Stimulated activated CD4-positive, alpha-beta T cell treated with anti-CD3 and anti-CD28 coated beads, Interleukin-2, amount 100 ng/mL, for 4 hours (primary cell): ENCODE measurements at places on chromosomes 13 and 19.

- no peak for DNase-seq
Measured at GRCh38 chr19:4288091-4288777, 9.2 kb downstream of the SHD start.

GRCh38 chr13:42367831-42368230 is 95.9 kb downstream of the AKAP11 start:
- no peak for DNase-seq

DNA sequence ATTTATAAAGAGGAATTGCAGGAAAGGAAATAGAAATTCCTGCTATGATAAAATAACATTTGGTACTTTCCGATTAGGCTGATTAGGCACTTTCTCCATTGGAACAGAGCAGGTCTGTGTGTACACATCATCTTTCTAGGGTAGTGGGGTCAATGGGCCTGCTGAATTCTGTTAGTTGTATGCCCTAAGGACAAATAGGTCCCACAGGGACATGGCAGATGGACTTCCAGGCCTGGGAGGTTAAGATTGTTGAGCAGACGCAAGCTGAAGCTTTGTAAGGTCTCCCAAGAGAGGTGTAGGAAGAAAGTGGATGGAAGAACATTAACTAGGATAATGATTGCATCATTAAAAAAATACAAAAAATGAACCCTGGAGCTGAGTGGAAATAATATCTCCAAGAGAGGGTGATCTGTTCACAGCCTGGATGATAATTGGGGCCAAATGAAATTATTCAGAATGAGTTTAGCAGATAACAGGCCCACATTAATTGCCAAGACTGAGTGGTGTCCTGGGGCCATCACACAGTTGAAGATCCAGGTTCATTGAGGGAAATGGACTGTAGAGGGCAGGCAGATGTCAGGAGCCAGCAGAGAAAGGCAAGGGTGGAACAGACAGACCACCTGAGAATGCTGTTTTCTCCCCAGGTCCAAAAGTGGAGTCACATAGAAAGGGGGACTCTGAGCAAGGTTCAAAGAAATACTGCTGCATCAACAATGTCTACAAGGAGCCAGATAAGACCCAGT is 215.1 kb downstream of the DNAJC15 start:
- no peak for DNase-seq

- DNase-seq, result no peak
Measured at GRCh38 chr19:41192574-41193429, at the start of gene CYP2S1. CYP2S1 (plus strand) TSS chr19:41193219; CDS start chr19:41193265, 46 bp downstream.

GRCh38 chr13:24938966-24939365 is 157.0 kb upstream of the PABPC3 start:
- DNase-seq, result no peak

DNA sequence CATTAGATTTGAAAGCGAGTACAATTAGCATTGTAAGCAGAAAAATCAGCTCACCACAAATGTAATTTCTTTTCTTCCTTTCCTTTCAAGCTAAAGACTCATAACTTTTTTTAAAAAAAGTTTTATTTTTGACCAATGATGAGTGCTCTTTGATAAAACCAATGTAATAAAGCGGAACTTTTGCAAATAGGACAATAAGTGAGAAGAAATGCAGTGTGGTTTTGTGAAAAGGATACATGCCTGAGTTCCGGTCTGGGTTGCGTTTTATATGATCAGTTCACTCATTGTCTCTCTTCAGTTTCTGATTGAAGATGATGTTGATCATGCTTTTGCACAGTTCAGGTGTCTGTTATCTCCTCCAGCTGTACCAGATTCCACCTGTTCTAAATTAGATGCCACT is 274.4 kb downstream of the KLF12 start:
- no peak for DNase-seq

DNA sequence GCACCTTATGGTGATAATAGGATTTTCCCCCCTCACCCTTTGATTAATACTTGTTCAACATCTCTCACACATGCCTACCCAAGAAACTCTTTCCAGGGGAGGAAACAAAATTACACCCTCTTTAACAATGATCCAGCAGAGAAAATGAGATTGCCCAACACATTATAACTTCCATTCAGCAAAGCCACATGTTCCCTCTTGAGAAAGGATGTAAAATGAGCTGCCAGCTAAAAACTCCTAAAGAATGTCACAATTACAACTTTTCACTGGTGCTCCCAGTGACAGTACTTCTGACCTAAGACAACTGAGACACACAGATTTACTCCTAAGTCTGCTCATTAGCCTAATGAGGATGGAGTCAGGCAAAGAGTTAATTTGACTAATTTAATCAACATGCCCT is 621.4 kb downstream of the DIAPH3 start:
- no peak for DNase-seq

- no peak for DNase-seq
Measured at GRCh38 chr13:28047757-28048388, 52.5 kb downstream of the FLT3 start.

GRCh38 chr13:28355822-28356371 is 139.0 kb downstream of the FLT1 start:
- DNase-seq, result no peak

- DNase-seq, result no peak
Measured at GRCh38 chr13:100473087-100473486, 115.5 kb downstream of the GGACT start.

DNA sequence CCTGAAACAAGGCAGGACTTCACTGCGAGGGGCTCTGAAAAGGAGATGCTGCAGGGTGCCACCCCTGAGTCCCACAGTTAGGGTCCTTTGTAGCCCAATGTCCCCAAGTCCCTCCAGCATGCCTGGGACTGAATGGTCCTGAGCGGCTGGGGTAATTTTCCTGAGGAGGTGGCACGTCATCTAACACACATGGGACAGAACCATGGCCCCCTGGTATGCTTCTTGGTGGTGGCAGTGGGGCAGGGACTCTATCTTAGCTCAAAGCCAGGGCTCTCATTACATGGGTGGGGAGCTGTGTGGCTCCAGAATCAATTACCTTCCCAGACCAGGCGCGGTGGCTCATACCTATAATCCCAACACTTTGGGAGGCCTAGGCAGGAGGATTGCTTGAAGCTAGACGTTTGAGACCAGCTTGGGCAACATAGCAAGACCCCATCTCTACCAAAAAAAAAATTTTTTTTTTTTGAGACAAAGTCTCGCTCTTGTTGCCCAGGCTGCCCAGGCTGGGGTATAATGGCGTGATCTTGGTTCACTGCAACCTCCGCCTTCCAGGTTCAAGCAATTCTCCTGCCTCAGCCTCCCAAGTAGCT is 7.9 kb upstream of the SLC7A9 start:
- DNase-seq, result no peak

DNA sequence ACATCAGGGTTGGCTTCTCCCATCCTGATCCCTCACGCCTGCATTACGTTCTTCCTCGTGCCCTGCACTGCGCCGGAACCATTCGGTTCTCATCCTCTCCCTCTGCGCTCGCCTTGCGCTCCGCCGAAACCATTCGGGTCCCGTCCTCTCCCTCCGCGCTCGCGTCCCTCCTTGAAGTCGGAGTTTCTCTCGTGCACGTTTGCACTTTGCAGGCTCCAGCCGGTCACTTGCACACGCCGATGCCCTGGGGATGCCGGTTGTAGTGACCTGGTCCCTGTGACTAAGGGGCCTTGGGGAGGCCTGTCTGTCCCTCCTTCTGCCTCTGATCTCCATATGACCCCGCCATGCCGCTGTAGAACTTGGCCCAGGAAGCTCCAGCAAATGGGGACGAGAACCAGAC is 265.8 kb downstream of the TEX29 start:
- DNase-seq, result no peak

DNA sequence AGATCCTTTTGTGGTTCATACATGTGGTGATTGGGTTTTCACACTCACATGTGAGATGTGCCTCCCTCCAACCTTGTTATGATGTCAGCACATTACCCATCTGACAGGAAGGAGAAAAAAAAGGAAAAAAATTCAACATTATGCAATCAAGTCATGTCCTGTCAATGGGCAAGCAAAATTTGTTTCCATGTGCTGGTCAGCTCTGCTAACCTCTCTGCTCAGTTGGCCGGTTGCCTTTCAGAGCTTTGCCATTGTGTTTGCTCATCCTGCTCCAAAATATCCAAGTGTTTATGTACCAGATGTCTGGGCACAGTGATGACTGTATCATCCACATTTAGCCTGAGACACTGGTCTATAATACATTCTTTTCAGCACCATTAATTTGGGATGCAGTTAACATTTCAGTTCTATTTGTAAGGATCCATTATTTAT is 27.0 kb upstream of the METTL21C start:
- no peak for DNase-seq

DNA sequence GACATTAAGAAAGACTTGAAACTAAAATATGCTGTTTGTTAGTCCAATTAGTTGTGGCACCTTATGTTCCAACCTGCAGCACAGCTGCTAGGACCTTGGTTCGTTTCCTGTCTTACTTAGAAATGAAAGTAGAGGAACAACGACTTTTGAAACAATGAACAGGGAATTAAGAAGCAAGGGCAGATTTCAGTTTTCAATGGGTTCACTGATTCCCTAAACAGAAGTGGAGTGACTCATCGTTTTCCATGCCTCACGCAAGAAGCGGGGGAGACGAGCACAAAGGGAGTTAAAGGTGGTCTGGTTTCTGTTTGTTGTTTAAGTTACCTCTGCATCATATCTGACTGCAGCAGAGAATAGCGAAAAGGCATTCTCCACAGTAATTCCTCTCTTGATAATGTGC is 44.8 kb downstream of the PHF11 start:
- DNase-seq, result peak; percentile 8

DNA sequence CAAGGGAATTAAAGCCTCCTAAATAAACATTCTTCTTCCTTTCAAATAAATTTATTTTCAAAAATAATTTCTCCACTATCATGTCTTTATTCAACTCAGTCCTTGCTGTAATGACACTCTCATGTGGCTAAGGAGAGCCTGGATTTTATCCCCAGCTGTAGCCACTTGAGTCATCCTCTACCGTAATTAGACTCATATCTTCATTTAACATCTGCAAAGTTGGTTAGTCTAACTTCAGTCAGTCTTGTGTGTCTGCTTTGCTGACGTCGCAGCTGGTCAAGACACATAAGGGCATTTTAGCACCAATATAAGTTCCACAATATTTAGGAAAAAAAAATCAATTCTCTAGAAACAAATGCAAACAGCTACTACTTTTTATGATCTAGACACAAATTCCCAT is 776.4 kb upstream of the ATXN8OS start:
- no peak for DNase-seq

DNA sequence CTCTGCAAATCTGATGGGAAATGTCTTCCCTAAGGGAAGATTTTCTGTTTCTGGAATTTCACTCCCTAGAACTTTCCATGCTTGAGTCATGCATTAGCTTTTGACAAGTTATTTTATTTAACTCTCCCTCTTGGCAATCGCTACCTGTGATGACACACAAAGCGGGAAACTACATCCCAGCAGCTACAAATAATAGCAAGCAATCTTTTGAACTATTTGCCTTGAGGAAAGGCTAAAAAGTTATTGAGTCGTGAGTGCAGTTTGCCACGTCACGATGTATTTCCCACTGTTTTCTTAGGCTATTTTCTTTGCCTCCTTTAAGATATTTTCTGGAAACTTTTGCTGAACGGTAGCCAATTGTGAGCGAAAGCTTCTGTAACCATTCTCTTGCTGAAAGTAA is 353.3 kb upstream of the HTR2A start:
- DNase-seq, result no peak

DNA sequence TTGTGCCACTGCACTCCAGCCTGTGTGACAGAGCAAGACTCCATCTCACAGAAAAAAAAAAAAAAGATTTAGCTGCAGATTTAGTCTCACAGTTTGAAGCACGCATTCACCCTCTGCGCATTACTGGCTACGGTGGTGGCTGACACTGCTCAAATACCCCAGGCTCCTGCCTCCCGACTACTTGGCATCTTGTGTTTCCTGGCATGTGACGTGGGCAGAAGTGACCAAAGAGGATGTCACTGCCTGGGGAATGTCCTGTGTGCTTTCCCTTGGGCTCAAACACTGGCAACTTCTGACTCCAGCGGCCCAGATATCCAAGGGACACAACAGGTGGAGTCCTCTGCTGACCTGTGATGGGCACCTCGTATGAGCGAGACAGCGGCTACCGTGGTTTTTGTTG is 24.7 kb upstream of the EIF3G start:
- DNase-seq, result no peak

GRCh38 chr19:3368441-3368795 is 2.0 kb downstream of the NFIC start:
- DNase-seq, result no peak

DNA sequence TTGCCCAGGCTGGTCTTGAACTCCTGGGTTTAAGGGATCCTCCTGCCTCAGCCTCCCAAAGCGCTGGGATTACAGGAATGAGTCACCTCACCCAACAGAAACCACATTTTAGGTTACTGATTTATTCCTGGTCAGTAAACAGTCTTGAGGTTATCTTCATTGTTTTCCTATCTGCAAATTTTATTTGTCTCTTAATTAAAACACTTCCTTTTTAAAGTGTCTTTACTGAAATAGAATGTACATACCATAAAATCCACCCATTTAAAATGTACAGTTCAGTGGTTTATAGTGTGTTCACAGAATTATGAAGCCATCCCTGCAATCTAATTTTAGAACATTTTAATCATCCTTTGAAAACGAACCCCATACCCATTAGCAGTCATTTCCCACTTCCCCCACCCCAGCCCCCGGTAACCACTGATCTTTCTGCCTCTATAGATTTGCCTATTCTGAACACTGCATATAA is 63.0 kb downstream of the MAP4K1 start:
- no peak for DNase-seq

DNA sequence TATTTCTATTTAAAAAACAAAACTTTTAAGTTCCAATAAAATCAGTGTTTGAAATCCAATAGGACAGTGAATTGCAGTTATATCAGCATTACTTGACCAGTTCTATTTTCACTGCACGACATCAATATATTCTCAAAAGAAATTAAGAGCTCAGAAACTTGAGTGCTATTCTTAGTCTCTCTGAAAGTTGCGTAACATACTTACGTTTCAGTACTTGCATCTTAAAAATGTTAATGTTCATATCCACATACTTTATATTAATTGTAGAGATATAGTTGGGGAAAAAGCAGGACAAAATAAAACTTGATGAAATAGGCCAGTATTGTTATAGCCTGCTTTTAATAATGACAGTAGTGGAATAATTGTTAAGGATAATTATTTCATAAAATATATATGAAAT is 720.5 kb upstream of the PCDH9 start:
- DNase-seq, result no peak

- no peak for DNase-seq
Measured at GRCh38 chr13:95982144-95982543, 71.1 kb downstream of the UGGT2 start.

GRCh38 chr19:14432791-14433553 is at the start of gene PKN1:
PKN1 (plus strand) TSS chr19:14433306; CDS start chr19:14433522, 216 bp downstream.
- DNase-seq, result no peak

GRCh38 chr19:43767316-43767715 is 12.6 kb upstream of the SMG9 start:
- no peak for DNase-seq
